Adrenal gland (tissue), 19 donors: ENCODE measurements at places on chromosomes 12 and 14. TPM values are rescaled to one million over a fixed set of nuclear protein-coding genes. Genes with fewer than 3 reads are reported as not detected.

DNA sequence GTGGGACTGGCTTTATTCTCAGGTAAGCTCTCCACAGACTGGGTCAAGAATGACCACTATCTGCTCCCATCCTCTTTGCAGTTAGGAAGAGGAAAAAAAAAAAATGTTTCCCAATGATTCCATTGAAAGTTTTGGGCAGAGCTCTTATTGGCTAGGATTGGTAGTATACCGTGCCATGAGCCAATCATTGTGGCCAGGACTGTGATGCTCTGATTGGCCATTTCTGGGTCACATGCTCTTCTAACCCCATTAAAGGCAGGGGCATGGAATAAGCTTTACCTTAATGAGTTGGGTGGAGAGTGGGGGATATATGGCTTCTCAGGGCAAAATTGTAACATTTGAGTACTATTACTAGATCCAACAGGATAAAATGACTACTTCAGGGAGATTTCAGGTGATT is 49.4 kb upstream of the WSCD2 start:
- no peaks in the 10 kb centered on the region for H3K4me1 ChIP-seq
- DNase-seq, result no peak
- no peaks in the 10 kb centered on the region for H3K36me3 ChIP-seq
- no peak overlapping the region for H3K27ac ChIP-seq
- no peaks in the 10 kb centered on the region for H3K27me3 ChIP-seq
- no peak overlapping the region for H3K4me3 ChIP-seq

GRCh38 chr14:73829526-73830431 is 21.9 kb upstream of the PTGR2 start:
- no peaks in the 10 kb centered on the region for H3K27me3 ChIP-seq
- H3K4me1 ChIP-seq, result peaks cover 18% of the 10 kb centered on the region
- peak overlapping the region; percentile 73 for H3K27ac ChIP-seq
- DNase-seq, result peak; percentile 63
- H3K36me3 ChIP-seq, result no peaks in the 10 kb centered on the region

DNA sequence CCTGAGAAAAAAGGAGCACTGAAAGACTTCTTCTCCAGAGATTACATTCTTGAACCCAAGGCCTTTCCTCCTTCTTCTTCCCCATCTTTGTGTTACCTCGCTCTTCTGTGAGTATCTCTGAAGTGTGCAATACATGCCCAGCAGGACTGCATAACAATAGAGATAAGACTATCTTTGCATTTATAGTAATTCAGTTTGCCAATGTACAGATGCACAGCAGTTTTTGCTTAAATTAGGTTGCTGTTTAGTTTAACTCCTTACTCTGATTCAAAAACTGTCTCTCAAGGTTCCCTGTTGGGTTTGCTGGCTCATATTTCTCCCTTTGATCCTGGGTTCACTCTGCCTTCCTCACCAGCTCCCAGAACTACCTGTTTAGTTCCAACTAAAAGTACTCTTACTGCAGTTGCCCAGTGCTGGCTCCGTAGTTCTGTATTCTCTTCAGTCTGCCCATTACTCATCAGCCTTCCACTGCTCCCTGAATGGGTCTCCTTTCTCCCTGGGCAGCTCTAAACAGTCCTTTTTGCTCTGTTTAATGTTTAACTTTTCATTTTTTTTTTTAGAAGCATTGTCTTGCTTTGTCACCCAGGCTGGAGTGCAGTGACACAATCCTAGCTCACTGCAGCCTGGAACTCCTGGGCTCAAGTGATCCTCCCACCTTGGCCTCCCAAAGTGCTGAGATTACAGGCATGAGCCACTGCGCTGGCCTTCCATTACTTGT is 180.6 kb upstream of the CAND1 start:
- no peak for DNase-seq
- no peaks in the 10 kb centered on the region for H3K36me3 ChIP-seq
- peaks cover 25% of the 10 kb centered on the region for H3K27me3 ChIP-seq
- H3K27ac ChIP-seq, result no peak overlapping the region
- no peak overlapping the region for H3K4me3 ChIP-seq

- no peaks in the 10 kb centered on the region for H3K4me1 ChIP-seq
- H3K4me3 ChIP-seq, result no peak overlapping the region
- H3K27me3 ChIP-seq, result no peaks in the 10 kb centered on the region
- peaks cover 53% of the 10 kb centered on the region for H3K36me3 ChIP-seq
- DNase-seq, result no peak
- no peak overlapping the region for H3K27ac ChIP-seq
These were observed 38.6 kb upstream of the TPH2 start for GRCh38 chr12:71900091-71900490.

The VDR gene
- 7.5 TPM for polyA plus RNA-seq

The PLEKHG3 gene
- polyA plus RNA-seq, result 10.1 TPM
